ENCODE measurements at places on chromosomes 11 and 22. TPM values are rescaled to one million over a fixed set of nuclear protein-coding genes. Genes with fewer than 3 reads are reported as not detected.

DNA sequence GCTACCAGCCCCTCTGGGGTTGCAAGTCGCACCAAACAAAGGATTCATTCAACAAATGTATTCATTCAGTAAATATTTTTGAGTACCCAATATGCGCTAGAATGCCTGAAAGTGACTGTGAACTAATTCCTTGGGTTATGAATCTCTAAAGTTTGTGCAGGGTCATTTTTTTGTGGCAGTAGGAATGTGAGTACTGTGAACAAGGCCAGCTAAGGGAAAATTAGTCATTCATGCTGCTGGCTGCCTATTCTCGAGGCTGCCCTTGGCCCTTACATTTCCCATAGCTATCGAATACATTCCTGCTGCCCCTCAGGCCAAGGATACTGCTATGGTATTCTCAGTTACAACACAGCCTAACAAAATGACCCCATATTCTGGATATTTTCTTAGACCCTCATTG lies 141.6 kb downstream of the TRPC6 start:
- DNase-seq, result no peak

Gene JRKL
- 7.5 TPM for total RNA-seq

DNA sequence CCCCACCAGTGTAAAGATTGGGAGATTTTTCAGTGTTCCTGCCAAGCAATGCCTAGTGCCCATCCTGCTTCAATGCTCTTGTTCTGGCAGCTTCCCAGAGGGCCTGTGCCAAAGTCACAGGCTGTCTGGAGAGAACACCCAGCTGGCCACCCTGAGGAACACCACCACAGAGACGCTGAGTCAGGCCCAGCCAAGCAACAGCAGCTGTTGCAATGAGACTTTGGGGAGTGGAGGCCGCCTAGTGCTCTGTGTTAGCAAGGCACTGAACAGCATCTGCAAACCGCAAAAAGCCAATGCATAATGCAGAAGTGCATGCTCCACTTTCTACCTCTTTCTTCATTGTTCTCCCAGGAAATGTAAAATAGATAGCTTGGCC lies 168.1 kb downstream of the NXPE2 start:
- DNase-seq, result no peak

DNA sequence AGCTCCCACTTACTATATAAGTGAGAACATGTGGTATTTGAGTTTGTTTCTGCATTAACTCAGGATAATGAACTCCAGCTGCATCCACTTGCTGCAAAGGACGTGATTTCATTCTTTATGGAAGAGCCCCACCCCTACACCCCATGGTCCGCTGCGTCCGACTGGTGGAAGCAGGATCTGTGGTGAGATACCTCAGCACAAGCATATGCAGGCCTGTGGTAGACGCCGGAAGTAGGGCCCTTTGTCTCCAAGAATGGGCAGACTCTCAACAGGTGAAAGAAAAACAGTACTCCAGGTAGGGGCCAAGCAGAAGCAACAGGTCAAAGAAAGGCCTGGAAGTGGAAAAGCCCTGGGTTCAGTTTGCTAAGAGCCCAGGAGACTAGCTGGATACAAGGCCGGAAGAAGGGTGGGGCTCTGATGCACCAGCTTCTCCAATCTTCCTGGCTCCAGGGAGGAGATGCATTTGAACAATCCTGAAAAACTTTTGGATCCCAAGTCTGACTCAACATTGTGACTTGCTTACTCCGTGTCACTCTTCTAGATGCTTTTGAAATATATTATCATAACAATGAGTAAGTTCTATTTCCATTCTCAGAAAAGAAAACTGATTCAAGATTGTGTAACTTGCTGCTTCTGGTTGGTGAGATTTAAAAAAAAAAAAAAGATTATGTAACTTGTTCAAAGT lies 30.4 kb downstream of the NEAT1 start:
- DNase-seq, result peak; percentile 49

DNA sequence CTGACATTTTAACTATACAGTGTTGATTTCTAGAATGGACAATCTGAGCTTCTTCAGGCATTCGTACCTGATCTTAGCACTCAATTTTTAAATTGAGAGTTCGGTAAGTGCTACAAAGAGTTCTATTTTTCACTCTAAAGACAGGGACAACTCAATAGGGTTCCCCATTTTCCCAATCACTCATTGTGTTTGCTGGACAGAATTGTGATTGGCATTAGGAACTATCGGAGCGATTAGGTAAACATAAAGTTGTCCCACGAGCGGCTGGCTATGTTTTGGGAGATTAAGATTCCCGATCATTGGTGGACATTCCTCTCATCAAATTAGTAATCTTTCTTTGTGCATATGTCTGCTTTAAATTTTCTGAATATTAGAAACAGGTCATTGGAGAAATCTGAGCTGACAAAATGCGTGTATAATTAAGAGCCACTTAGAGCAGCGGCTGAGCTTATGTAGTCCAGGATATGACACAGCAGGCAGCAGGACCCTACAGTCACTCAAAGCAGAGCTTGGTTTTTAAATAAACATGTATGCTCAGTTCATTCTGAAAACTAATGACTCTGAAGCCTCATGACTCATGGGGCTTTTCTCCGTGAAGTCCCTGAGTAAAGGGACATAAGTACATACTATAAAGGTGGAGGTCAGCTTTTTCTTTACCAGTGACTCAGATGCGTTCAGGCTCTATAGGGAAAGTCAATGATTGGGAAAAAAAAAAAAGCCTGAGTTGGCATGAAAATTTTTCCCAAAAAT lies 109.4 kb downstream of the GRIA4 start:
- no peak for DNase-seq
